Non-pigmented ciliary epithelial cell (primary cell): ENCODE measurements at places on chromosomes 1 and 21.

DNA sequence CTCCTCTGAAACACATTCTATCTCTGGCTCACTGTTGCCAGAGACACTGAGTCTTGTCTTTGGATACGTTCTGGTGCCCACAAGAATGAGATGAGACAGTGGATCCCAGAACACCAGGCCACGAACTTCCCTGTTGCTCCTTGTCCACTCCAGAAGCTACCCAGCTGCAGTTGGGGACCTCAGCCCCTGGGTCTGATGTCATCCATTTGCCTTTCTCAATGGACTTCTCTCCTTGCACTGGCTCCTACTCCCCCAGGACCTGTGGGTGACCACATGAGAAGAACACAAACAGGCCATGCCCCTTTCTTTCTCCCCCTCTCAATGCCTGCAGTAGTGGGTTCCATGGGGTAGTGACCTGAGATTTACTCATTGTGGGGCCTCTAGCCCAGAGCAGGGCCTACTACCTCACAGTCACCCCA is 5.9 kb downstream of the NBPF1 start:
- no peak for DNase-seq

DNA sequence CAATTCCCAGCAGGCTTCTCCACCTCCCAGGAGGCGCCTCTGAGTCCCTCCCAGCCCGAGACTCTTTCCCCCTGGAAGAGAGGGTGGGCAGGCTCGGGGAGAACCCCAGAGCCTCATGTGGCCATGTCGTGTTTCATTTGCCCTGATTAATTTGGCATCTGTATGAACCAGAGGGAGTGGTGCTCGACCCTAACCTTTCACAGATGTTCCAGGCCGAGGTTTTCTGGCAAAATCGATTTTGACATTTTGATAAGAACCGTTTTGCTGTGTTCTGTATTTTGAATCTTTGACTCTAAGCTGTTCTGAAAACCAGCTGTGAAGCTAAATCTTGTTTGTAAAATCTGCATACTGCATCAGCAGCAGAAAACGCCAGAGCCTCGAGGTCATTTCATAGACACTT is 367.4 kb downstream of the CAMTA1 start:
- DNase-seq, result no peak

- DNase-seq, result no peak
These were observed 19.3 kb upstream of the NPL start for GRCh38 chr1:182770232-182770631.

DNA sequence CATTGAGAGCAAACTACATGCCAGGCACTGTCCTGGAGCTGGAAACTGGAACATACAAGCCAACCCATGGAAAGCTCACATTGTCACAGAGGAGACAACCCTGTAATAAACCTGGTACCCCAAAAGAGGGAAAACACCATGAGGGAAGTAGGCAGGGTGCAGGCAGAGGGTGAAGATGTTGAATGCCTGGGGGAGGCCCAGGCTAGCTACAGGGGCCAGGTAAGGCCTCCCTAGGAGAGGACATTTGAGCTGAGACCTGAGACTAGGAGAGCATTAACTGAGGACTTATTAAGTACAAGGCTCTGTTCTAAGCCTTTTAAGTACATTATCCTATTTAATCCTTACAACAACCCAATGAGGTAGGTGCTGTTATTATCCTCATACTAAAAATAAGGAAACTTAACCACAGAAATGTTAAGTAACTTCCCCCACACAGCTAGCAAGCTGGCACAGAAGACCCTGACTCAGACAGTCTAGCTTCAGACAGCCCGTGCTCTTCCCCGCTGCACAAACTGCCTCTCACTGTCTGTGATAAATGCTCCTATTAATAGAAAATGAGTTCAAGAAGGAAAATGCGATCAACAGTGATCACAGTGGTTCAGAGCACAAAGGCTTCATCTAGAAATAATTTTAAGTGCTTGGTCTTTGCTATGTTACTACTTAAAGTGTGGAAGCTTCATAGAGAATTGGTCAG is 41.8 kb downstream of the ZNF281 start:
- peak; percentile 80 for DNase-seq

DNA sequence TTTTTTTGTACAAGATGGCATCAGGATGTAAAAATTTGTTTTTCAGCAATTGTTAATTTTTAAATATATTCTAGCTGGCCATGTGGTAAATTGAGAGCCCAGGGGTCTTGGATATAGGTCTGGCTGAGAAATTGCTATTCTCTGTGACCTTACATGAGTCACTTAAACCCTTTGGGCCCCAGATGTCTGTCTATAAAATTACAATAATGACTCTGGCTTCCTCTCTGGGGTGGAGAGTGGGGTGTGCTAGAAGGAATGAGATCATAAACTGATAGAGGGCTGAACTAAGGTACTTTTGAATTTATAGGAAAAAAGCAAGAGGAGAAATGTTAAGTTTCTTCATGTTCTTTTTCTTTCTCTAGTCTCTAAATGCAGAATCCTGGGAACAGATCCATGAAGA is 12.4 kb upstream of the TCHH start:
- DNase-seq, result no peak

- peak; percentile 22 for DNase-seq
These were observed 71.9 kb downstream of the CEP350 start for GRCh38 chr1:180026556-180026955.

GRCh38 chr1:65269612-65270011 is 39.7 kb upstream of the DNAJC6 start:
- DNase-seq, result no peak

- DNase-seq, result peak; percentile 66
These were observed 233.3 kb upstream of the COA6 start for GRCh38 chr1:234139966-234140365.

DNA sequence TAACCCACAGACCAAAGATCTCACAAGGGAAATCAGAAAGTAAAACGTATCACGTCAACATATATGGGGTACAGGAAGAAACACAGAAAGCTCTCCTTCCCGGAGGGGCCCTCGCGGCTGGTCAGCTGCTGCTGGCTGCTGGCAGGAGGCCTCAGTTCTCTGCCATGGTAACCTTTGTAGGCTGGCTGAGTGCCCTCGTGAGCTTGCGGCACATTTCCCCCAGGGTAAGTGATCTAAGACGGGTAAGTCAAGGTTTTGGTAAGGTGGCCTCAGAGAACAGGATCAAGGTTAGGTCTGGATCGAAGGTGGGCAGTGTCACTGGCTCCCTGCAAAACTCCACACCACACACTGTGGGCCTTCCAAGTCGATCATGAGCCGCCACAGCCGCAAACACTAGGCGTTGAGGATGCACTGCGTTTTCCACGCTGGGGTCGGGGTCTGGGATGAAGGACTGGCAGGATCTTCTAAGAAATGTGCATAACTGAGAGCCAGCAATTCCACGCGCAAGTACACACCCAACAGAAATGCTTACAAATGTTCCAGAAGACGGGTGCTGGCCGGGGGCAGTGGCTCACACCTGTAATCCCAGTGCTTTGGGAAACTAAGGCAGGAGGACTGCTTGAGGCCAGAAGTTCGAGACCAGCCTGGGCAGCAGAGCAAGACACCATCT is 33.9 kb downstream of the WDR4 start:
- no peak for DNase-seq

- no peak for DNase-seq
These were observed 330.7 kb downstream of the CAMTA1 start for GRCh38 chr1:7116001-7116400.

DNA sequence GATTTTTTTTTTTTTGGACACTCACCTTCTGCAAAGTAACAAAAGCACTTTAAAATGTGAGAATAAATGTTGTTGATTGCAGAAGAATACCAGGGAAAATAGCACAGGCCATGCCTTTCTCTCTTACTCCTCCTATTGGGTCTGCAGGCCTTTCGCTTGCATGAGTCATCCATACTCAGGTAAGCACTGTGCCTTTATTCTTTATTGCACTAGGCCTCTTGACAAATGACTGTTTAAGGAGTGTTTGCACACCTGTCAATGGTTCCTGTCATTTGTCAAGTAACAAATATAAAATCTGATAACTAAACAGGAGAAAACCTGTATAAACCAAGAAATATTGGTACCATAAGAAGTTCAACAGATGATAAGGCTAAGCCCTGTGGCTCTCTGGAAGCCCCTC is 106.5 kb downstream of the RGS7 start:
- DNase-seq, result no peak

- no peak for DNase-seq
These were observed 817.9 kb upstream of the ADGRL2 start for GRCh38 chr1:80982831-80983230.

- DNase-seq, result no peak
These were observed 40.6 kb downstream of the TCP10L start for GRCh38 chr21:32544697-32545096.

DNA sequence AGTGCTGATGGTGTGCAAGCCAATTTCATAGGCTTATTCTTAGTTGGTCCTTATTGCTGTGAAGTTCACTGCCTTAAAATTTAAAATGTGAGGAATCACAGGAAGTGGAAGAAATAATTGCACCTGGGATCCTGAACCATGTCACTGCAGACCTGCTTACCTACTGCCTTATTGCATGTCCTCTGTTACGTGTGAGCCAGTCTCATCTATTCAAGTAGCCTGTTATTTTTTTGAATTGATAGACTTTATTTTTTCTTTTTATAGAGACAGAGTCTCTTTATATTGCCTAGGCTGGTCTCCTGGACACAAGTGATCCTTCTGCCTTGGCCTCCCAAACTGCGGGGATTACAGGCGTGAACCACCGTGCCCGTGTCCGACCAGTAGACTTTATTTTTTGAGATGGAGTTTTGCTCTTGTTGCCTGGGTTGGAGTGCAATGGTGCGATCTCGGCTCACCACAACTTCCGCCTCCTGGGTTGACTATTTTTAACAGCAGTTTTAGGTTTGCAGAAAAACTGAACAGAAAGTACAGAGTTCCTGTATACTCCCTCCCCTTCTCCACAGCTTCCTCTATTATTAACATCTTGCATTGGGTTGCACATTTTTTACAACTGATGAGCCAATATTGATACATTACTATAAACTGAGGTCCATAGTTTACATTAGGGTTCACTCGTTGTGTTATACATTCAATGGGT is 14.0 kb upstream of the DISC1 start:
- no peak for DNase-seq

DNA sequence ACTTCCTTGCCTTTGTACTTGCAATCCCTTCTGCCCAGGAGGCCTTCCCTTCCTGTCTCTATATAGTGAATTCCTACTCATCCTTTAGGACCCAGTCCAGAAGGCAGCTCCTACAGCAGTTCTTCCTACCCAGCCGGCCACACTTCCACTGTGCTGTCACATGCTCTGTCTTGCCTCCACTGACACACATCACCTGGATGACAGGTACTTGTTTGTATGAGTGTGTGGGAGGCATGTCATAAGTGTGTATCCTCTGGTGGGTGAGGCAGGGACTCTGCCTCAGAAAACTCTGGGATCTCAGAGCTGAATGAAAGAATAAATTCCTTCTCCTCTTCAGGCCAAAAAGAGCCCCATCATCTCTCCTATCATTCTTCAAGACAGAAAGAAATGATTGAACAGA is 5.1 kb upstream of the OSCP1 start:
- DNase-seq, result no peak

DNA sequence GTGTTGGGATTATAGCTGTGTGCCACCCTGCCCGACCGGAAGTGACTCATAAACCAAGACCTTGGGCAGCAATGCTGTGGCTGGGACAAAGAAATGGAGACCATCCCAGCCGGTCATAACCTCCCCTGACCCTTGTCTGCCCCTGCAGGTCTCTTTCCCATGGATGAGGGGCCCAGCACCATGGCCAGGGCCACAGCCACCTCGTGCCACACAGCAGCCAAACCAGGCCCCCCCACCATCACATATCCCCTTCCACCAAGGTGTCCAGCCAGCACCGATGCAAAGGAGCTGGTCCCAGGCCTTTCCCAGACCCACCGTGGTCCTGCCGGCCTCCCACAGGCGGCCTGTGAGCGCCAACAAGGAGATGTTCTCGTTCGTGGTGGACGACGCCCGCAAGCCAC is 42.2 kb downstream of the FHAD1 start:
- no peak for DNase-seq

GRCh38 chr1:96872757-96873156 is 151.2 kb downstream of the PTBP2 start:
- no peak for DNase-seq

DNA sequence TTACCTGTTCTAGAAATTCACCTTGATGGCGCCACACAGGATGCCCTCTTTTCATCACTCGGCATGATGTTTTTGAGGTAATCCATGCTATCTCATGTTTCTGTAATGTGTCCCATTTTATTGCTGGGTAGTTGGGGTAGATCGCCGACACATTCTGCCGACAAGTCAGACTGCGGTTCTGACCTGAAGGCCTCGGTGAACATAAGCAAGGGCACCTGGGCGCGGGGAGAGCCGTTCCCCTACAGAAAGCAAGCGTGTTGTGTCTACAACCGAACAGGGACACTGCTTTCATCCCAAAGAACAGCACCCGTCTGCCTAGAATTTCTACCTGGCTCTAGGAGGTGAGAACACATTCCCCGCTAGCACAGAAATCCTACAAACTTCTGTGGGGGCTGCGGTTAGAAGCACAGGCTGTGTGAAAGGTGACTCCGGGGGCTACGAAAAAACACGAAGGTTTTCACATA is 149.2 kb downstream of the PPIAL4G start:
- no peak for DNase-seq

- DNase-seq, result no peak
These were observed 37.5 kb downstream of the NEXN start for GRCh38 chr1:77925956-77926355.

DNA sequence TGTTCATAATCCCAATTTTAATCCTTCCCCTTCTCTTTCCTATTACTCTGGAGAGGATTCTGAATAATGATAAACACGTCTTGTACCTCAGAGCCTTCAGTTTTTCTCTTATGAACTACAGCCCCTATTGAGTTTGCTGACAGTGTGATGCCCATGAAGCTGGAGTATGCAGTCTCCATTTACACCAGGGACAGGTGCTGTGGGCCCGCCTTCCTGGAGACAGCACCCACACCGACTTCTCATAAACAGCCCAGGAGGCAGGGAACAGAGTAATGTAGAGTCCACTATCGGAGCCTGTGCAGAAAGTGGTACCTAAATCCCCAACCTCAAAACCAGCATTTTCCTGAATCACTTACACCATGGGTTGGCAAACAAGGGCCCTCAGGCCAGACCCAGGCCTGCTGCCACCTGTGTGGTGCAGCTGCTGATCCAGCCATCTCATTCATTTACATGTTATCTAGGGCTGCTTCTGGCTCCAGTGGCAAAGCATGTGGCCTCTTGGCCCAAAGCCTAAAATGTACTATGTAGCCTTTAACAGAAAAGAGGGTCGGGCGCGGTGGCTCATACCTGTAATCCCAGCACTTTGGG is 95.1 kb upstream of the KRTAP19-8 start:
- no peak for DNase-seq

GRCh38 chr1:71339238-71339637 is 258.4 kb upstream of the ZRANB2 start:
- DNase-seq, result no peak

- DNase-seq, result no peak
These were observed 36.7 kb downstream of the PARP1 start for GRCh38 chr1:226371027-226371694.

DNA sequence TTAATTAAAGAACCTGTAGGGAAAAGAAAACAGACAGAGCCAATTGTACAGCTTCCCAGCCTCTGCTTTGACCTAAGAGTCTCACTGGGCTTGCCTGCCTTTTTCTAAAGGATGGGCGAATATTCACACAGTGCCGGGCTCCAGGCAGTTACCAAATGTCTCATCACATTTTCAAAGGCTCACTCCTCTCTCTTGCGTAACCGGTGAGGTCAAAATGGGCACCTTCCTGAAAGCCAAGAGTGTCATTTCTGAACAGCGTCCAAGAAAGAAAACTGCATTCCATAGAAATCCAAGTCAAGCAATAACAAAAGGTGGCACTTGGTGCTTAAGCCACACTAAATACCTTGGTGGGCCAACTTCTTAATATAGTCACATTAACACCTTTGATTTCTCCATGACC is 710 bp upstream of the PALMD start:
- DNase-seq, result no peak
